NCI-H1105 (cell line): ENCODE measurements at places on chromosomes 12 and 14.

DNA sequence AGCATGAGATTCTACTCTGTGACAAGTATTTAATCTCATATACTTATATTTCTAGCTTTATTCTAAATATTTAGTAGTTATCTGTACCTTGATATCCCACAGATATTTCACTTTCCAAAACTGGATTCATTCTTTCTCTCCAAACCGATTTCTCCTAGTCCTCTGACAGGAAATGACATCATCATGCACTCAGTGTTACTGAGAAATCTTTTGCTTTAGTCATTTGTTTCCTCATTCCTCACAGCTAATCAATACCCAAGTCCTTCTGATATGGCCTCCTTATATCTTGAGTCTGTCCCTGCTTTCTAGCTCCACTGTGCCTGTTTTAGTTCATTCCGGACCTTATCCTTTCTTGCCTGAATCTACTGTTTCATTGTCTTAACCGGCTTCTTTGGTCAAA lies 39.4 kb upstream of the E2F7 start:
- DNase-seq: no peak

DNA sequence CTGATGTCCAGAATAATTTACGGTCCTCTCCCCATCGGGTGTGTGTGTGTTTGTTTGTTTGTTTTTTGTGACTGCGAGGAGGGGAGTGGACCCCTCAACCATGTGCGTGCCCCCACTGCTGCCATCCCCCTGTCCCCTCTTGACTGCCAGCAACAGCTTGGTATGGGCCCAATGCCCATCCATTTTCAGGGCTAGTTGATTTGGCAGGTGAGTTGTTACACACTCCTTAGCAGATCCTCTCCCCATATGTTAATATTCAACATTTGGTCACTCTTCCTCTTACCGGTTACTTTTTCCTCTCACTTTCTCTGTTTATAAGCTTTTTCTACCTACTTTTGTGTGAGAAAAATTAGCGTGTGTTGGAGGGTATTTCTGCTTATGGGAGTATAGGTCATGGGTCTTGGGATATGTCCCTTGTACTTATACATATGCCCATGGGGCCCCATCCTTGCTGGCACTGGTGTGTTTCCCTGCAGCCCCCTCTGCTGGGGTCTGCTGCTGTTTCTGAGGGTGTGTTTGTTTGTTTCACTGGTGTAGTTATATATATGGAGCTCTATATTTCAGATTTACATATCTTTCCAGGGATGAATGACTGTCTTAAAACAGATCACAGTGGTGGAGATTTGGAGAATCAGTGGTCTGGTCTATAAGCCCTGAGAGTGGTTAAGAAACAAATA lies 33.8 kb downstream of the ZFHX2 start:
- no peak for DNase-seq

DNA sequence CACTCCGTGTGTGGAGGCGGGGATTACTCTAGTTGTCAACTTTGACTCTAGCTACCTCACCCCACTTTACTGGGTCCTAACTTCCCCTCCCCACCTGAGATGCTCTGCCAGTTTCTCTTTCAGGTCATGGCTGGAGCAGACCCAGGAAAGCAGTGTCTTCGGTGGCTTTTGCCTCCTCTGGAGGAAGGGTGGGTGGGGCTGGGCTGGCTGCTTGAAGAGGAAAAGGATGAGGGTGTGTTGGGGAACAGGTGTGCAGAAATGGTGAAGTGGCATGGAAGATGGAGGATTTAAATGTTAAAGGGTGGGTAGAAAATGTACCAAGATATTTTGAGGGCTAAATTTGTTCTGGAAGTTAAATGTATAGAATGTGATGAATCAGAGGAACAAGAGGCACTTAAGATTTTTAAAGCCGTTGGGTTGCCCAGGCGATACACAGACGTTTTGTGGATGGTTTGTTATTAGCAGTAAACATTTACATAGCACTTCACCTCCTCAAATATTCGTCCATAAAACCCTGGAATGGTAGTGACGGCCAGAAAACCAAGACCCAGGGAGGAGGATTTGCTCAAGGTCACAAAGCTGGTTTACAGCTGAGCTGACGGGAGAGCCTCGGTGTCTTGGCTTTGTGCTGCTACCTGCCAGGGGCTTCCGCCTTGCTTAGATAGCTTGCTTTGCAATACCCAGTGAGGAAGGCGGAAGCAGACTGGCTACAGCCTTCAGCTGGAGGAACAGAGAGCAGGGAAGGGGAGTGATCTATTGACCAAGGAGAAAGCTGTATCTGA lies 72.2 kb upstream of the PRMT8 start:
- peak; percentile 15 for DNase-seq

DNA sequence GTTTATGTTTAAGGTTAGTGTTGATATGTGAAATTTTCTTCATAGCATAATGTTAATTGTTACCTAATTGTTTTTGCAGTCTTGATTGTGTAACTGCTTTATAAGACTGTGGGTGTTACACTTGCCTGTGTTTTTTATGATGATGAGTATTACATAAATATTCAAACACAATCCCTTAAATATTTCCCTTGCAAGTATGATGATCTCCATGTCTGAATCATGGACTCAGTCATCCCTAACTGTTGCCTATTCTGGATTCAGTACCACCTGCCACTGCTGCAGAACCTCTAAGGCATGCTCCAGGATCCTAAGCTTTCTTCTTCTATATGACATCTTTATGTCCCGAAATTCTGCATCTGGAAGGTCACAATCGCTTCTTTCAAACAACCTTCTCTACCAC lies 246.3 kb upstream of the CLEC14A start:
- no peak for DNase-seq

DNA sequence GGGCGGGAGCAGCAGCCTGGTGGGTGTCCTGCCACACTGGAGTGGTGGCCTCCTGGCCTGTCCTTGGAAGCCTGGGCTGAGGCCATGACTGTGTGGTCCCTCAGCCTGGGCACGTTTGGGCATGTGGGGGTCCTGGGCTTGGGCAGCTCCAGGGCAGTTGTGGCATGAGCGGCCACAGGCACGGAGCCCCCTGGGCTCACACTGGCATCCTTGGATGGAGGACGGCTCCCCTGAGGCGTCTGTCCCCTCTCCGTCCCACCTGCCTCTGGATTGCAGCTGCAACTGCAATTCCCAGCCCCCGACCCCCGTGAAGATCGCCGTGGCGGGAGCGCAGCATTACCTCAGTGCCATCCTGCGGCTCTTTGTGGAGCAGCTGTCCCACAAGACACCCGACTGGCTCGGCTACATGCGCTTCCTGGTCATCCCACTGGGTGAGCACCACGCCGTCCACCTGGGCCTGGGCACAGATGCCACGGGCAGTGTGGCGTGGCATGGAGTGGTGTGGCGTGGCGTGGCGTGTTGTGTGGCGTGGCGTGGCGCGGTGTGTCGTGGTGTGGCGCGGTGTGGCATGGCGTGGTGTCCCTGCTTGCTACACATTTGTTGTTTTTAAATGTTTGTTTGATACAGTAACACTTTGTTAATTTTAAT lies 15.1 kb upstream of the TEX22 start:
- no peak for DNase-seq

DNA sequence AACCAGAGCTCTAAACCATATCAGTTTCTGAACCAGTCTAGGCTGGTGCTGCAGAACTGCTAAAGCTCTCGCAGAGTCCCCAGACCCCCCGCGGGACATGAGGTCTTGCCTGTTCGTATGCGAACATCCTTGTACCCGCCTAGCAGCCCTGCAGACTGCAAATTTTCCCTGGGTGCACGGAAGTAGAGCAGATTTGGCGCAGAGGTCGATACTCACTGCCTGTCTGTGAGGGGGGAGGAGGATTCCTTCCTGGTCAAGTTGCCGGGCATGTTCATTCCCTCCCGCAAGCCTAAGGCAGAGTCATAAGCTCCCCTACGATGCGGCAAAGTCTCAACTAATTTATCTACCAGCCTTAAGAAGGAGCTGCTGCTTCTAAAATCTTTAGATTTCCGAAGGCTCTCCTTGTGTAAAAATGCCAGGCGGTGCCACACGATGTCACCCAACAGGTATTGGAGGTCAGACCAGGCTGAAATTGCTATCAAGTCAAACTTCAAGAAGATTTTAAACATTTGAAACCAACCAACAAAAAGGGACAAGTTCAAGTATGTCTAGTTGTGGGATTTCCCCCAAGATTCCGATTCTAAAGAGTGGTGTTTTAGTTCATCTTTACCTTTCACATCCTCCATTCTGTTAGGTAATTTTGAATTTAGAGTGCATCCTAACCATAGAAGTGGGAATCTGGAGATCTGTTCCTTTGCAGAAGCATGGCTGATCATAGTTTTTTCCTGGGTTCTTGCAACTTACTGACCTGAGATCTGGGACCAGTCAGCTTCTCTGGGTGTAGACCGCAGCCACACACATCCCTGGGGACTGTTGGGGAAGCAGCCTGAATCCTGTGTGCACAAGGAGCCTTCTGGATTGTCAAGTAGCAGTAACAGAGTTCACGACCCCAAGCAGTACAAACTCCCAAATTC lies 1.6 kb upstream of the PAX9 start:
- no peak for DNase-seq

GRCh38 chr12:12207746-12208145 lies 59.1 kb downstream of the LRP6 start:
- no peak for DNase-seq

- DNase-seq: no peak
Observed at GRCh38 chr12:8572507-8572906, 31.8 kb upstream of the CLEC4E start.

DNA sequence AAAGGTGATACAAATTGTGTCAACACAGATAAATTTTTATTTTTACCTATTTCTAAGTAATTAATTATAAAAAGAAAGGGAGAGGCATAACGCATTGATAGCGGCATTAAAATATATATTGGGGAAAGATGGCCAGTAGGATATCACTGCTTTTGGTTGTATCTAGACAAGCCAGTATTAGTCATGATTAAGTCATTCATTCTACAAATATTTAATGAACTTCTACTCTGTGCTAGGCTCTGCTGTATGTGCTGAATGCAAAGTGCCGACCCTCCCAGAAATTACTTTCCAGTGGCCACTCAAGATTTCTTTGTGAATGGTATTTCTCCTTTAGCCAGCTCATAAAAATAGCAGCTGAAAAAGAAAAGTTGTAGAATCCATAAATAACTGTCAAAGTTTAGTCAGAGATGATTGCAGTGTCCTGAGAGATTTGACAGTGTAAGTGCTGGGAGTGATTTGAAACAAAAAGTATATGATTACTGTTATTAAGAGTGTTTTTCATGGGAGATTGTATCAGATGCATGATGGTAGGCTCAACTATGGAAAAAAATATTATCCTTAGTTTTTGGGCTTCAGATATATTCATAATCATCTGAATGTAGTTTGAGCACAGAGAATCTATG lies 133.2 kb downstream of the MGAT4C start:
- DNase-seq: no peak

DNA sequence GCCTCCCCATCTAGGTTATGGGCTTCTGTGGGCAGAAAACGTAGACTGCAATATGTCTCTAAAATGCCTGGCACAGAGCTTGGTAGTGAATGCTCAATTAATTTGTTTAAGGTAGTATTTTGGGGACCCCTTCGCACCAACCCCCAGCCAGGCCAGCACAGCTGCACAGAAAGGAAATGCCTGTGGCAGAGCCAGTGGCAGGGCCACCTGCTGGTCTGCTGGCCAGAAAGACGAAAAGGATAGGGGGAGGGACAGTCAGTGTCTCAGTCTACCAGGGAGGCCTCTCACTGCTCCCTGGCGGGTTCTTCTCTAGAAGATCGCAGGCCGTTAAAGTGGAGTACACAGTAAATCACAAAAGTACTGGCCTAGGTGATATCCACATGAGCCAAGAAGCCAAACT lies 3.5 kb downstream of the RAB15 start:
- DNase-seq: no peak
